ENCODE measurements at places on chromosomes 12 and 14.

- no peak for DNase-seq
These were observed 11.5 kb upstream of the KRT5 start for GRCh38 chr12:52531566-52532300.

DNA sequence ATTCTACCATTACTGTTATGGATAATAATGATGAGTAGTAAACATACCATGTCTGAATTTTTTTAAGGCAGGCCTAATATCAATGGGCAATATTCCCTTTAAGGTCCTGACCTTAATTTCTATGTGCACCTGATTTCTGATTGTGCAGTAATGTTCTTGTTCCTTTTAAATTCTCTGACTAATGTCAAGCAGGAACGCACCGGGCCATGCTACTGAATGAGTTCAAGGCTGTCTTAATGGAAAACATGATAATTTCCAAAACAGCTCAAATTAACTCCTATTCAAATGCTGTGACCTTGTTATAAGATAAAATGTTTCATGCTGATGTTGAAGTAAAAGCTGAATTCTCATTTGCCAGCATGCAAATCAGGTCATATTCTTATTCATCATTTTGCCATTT, 6.8 kb downstream of the TAS2R46 start:
- no peak for DNase-seq

- no peak for DNase-seq
These were observed at the start of gene LRRC43 for GRCh38 chr12:122182887-122183587. Gene LRRC43 (plus strand): TSS chr12:122183123. CDS start chr12:122183145, 22 bp downstream.

DNA sequence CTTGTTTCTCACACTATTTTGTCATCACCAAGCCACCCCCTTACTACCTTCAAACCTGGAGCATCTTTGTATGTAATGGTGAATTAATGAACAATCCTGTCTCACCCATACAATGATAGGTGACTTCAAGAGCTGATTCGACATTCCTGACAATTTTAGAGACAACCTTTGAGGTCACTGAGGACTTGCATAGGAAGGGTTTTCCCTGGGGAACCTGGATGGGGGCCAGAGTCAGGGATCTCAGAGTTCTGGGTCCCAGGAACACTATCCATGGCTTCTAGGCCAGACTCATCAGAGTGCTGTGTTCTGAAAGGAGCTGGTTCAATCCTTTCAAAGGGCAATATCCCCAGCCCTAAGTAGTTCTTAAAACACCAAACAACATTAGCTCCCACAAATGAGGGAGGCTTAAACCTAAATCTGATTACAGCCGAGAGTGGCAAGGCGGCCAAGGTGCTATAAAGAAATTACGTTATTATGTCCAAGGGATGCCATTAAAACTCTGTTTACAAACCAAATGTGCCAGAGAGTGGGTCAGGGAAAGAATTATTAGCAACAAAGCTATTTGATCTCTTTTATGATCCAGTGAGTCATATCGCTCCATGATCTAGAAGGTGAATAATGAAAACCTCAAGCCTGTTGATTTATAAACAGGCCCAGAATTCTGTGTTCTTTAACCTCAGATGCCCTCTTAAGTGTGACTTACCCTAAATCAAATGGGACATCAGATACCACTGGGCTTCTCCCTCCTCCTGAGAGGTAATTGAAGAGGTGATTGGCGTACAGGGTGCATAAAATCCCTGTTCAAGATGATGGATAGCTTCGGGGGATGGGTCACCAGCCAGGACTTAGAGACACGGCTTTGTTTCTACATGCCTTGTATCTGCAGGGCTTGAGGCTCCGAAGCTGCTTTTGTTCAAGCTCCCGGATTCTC, 230.2 kb upstream of the TBX3 start:
- DNase-seq, result no peak

- DNase-seq, result no peak
These were observed 54.4 kb downstream of the GPR137C start for GRCh38 chr14:52607061-52607460.

GRCh38 chr14:72682188-72682587, 211.7 kb downstream of the DPF3 start:
- no peak for DNase-seq

- no peak for DNase-seq
These were observed 39.9 kb upstream of the G2E3 start for GRCh38 chr14:30518867-30519560.

DNA sequence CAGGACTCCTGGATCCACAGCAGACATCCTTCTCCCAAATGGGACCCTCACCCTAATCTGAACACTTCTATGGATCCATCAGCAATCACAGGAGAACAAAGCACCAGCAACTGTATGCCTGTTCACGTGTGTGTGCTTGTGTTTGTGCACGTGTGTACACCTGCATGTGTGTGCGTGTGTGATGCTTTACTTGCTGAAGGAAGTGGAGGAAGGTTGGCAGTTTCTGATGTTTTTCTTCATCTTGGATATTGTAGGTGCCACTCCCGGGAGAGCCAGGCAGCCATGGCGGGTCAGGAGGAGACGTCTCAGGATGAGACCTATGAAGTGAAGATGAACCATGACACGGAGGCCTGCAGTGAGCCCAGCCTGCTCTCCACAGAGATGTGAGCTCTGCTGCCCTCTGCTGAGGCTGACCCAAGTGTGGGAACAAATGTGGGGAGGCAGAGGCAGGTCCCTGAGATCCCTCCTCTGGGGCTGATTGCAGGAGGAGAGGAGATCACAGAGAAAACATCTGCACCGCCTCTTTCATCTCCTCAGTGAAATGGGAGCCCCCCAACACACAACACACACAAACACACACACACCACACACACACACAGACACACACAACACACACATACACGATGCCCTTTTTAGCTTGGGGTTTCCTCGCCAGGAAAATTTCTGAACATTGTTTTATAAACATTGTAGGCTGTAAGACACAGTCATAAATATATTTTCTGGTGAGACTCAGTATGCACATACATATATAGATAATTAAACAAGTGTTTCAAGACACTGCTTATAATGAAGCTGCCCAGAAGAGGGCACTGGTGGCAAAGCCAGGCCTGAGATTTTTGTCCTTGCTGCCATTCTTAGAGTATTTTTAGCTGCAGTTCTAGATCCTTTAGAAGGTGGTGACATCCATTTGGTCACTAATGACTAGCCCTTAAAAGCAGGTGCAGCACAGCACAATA, 112.2 kb upstream of the FKBP4 start:
- DNase-seq, result no peak

GRCh38 chr14:64580467-64580866, 30.7 kb downstream of the PPP1R36 start:
- DNase-seq, result no peak

GRCh38 chr12:122732170-122732569, 1.5 kb upstream of the HCAR1 start:
- no peak for DNase-seq

GRCh38 chr14:54362759-54363437, 33.9 kb upstream of the CDKN3 start:
- DNase-seq, result no peak

DNA sequence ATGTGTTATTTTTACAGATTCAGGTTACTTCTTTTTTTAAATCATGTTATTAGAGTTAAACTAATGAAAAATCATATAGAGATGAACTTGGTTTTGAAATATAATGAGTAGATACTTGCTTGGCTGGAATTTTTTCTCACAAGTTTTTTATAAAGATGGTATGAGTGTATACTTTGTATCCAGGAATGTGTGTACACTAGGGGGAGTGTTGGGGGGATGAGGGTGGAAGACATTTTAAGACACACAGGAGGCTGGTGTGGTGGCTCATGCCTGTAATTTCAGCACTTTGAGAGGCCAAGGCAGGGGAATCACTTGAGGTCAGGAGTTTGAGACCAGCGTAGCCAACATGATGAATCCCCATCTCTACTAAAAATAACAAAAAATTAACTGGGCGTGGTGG, 23.2 kb downstream of the PPM1A start:
- DNase-seq, result no peak

- DNase-seq, result no peak
These were observed 212.5 kb downstream of the NOVA1 start for GRCh38 chr14:26385310-26385709.

DNA sequence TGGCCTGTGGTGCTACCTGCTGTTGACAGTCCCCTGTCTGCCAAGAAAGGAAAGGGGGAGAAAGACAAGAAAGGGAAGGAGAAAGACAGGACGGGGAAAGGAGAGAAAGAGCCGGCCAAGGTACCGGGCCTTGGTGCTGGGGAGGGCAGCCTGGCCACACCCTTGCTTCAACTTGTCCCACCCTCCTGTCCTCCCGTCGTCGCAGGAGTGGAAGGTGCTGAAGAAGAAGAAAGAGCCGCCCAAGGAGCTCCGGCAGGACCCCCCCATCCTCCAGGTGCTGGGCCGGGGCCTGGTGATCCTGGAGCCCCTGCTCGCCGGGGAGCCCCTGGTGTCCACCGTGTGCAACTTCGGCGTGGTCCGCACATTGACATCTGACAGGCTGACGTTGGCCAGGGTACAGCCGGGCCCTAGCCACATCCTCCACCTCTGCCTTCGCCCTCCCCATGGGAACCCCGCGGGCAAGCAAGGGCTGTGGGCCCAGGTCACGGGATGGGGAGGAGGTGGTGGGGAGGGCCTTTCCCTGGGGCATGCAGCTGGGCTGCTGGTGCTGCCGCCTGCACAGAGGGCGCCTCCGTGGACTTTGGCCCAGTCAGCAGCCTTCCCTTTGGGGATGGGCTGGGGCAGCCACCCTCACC, 2.9 kb upstream of the B3GNT4 start:
- DNase-seq, result no peak

- DNase-seq, result no peak
These were observed 523 bp downstream of the WSB2 start for GRCh38 chr12:118060301-118061010.

DNA sequence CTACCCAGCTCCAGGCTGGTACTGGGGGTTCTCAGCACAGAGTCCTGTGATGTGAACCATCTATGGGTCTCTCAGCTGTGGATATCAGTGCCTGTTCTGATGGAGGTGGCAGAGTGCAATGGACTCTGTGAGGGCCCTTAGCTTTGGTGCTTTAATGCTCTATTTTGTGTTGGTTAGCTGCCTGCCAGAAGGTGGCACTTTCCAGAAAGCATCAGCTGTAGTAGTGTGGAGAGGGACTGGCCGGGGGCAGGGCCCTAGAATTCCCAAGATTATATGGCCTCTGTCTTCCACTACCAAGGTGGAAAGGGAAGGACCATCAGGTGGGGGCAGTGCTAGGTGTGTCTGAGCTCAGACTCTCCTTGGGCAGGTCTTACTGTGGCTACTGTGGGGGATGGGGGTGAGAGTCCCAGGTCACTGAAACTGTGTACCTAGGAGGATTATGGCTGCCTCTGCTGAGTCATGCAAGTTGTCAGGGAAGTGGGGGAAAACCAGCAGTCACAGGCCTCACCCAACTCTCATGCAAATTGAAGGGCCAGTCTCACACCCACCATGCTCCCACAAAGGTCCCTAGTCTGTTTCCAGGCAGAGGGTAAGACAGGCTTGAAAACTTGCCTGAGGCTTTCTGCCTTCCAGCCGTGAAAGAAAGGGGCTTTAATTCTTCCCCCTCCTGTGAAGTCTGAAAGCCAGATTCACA, 878.1 kb downstream of the C12orf50 start:
- DNase-seq, result no peak

GRCh38 chr12:109116611-109116949, 193 bp downstream of the ACACB start:
- no peak for DNase-seq

GRCh38 chr14:31118892-31119291, 88.7 kb downstream of the HECTD1 start:
- no peak for DNase-seq

- no peak for DNase-seq
These were observed 34.1 kb upstream of the KLHDC2 start for GRCh38 chr14:49733836-49734235.

GRCh38 chr12:131965073-131965472, 15.3 kb downstream of the EP400 start:
- DNase-seq, result no peak

DNA sequence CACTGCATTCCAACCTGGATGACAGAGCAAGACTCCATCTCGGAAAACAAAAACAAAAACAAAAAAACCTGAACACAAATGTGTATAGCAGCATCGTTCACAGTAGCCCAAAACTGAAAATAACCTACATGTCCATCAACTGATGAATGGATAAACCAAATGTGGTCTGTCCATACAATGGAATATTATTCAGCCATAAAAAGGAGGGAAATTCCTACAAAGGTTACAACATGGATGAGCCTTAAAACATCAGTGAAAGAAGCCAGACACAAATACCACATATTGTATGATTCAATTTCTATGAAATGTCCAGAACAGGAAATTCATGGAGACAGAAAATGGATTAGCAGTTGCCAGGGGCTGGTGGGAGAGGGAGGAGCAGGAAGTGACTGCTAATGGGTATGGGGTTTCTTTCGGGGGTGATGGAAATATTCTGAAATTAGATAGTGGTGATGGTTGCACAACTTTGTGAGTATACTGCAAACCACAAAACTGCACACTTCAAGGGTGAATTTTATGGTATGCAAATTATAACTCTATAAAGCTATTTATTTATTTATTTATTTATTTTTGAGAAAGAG, 4.0 kb downstream of the MYL2 start:
- DNase-seq, result no peak

GRCh38 chr14:59055439-59056045, 132.9 kb upstream of the DAAM1 start:
- no peak for DNase-seq

DNA sequence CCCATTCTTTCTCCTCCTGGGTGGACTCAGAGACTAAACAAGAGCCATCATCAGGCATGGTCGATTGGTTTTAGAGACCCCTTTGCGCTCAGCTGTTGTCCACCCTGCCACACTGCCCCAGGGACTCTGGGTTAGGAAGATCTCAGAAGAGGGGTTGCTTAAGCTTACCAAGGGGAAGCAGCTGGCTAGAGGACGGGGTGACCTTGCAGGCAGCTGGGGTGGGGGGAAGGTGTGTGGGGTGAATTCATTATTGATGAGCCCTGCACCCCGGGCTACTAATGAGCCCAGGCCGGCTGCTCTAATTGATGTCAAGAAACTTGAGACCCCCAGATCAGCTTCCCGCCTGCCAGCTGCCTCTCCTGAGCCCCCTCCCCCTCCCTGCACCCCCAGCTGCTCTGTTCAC, 8.7 kb upstream of the ZNF385A start:
- DNase-seq, result no peak

GRCh38 chr12:10001171-10001776, 2.4 kb upstream of the CLEC1B start:
- no peak for DNase-seq

DNA sequence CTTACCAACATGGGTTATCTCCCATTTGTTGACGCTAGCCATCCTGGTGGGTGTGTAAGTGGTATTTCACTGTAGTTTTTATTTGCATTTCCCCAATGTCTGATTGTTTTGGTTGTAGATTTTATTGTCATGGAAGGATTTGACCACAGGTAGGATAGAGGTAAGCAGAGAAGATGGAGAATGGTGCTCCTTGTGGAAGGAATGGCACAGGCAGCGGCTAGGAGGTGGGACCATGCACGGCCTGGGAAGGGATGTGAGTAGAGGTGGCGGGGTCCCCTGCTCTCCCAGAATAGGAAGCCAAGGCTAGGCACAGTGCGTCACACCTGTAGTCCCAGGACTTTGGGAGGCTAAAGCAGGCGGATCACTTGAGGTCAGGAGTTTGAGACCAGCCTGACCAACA, 41.4 kb downstream of the PHETA1 start:
- no peak for DNase-seq

- DNase-seq, result no peak
These were observed 17.5 kb downstream of the KNTC1 start for GRCh38 chr12:122544537-122544936.

GRCh38 chr12:23093488-23093887, 468.5 kb downstream of the ETNK1 start:
- DNase-seq, result no peak

GRCh38 chr14:65156568-65157366, 54.5 kb upstream of the MAX start:
- DNase-seq, result no peak
